Activated CD4-positive, alpha-beta T cell treated with anti-CD3 and anti-CD28 coated beads, Interleukin-2, amount 10 ng/mL, durations not matched to agents 7 days and 5 days (primary cell): ENCODE measurements at places on chromosomes 5 and 9.

DNA sequence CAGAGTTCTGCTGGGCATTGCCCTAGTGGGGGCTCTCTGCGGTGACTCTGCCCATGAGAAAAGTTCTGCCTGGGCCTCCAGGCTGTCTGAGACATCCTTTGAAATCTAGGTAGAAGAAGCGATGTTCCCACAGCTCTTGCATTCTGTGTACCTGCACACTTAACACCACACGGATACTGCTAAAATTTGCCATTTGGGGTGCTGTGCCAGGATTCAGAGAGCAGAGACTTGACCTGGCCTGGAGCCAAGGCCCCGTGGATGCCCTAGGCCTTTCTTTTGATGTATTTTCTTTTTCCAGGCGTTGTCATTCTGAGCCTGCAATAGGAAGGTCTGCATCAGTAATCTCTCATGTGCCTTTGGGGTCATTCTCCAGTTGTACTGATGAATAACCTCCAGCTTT is 89.3 kb upstream of the IL12B start:
- no peak overlapping the region for H3K27ac ChIP-seq
- H3K4me3 ChIP-seq: no peak overlapping the region
- H3K36me3 ChIP-seq: peaks cover 5% of the 10 kb centered on the region
- peaks cover 13% of the 10 kb centered on the region for H3K27me3 ChIP-seq
- no peak for DNase-seq

DNA sequence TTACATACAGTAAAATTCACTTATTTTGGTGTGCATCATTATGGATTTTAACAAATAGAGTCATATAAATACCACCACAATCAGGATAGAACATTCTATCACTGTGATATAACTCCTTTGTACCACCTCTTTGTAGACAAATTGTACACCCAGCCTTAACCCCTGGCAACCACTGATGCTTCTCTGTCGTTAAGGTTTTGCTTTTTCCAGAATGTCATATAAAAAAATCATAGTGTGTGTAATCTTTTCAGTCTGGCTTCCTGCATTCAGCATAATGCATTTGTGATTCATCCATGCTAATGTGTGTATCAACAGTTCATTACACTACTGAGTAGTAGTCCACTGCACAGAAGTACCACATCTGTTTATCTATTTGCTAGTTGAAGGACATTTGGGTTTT is 81.2 kb downstream of the ARSB start:
- H3K27me3 ChIP-seq: no peaks in the 10 kb centered on the region
- H3K4me3 ChIP-seq: no peak overlapping the region
- DNase-seq: no peak
- peaks cover 1% of the 10 kb centered on the region for H3K4me1 ChIP-seq
- no peak overlapping the region for H3K27ac ChIP-seq

DNA sequence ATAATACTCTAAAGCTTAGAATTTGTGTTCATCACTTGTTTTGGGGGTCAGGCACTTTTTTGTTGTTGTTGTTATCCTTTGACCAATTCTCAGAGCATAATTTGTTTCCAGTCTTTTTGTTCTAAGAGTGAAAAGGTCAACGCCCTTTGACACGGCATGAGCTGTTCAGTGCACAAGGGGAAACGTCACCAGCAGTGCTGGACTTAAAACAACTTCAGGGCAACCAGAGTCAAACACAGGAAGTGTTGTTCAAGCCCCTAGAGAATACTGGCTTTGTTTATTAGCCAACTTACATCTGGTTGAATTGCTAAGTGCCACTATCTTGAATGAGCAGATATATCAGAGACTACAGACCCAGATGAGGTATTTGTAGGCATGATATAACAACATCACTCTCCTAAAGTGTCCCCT is 368.9 kb downstream of the TMEM161B start:
- no peak overlapping the region for H3K27ac ChIP-seq
- no peaks in the 10 kb centered on the region for H3K27me3 ChIP-seq
- H3K36me3 ChIP-seq: no peaks in the 10 kb centered on the region
- H3K4me3 ChIP-seq: no peak overlapping the region
- no peak for DNase-seq

GRCh38 chr5:175788155-175788787 is 83.1 kb upstream of the CPLX2 start:
- H3K36me3 ChIP-seq: no peaks in the 10 kb centered on the region
- H3K27me3 ChIP-seq: peaks cover 22% of the 10 kb centered on the region
- H3K27ac ChIP-seq: no peak overlapping the region
- H3K4me1 ChIP-seq: no peaks in the 10 kb centered on the region
- H3K4me3 ChIP-seq: no peak overlapping the region

GRCh38 chr5:107676702-107677101 is 6.0 kb upstream of the EFNA5 start:
- H3K27me3 ChIP-seq: peaks cover 64% of the 10 kb centered on the region
- H3K36me3 ChIP-seq: no peaks in the 10 kb centered on the region
- no peak for DNase-seq
- no peak overlapping the region for H3K27ac ChIP-seq
- peaks cover 13% of the 10 kb centered on the region for H3K4me1 ChIP-seq

DNA sequence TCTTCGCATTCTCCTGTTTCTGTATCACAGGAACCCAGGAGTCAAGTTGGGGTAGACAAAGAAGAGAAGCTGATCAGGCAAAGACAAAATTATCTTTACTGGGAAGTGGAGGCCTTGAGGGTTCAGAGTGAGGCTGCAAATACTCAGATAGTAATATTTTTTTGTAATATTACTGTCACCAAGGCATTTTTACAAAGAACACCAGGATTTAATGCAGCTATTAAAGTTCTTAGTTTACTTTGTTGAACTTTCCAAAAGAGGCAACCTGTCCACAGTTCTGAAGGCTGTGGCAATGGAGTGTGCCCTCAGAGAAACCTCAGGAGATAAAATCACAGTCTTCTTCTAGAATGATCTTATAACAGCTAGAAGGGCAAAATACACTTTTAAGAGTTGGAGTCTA is 74.9 kb downstream of the PGM5 start:
- H3K36me3 ChIP-seq: no peaks in the 10 kb centered on the region
- H3K27me3 ChIP-seq: no peaks in the 10 kb centered on the region
- no peaks in the 10 kb centered on the region for H3K4me1 ChIP-seq
- no peak for DNase-seq

- no peaks in the 10 kb centered on the region for H3K4me1 ChIP-seq
- H3K27me3 ChIP-seq: no peaks in the 10 kb centered on the region
- DNase-seq: no peak
- no peak overlapping the region for H3K27ac ChIP-seq
- H3K4me3 ChIP-seq: no peak overlapping the region
Observed at GRCh38 chr9:4333787-4334186, 33.9 kb upstream of the GLIS3 start.

DNA sequence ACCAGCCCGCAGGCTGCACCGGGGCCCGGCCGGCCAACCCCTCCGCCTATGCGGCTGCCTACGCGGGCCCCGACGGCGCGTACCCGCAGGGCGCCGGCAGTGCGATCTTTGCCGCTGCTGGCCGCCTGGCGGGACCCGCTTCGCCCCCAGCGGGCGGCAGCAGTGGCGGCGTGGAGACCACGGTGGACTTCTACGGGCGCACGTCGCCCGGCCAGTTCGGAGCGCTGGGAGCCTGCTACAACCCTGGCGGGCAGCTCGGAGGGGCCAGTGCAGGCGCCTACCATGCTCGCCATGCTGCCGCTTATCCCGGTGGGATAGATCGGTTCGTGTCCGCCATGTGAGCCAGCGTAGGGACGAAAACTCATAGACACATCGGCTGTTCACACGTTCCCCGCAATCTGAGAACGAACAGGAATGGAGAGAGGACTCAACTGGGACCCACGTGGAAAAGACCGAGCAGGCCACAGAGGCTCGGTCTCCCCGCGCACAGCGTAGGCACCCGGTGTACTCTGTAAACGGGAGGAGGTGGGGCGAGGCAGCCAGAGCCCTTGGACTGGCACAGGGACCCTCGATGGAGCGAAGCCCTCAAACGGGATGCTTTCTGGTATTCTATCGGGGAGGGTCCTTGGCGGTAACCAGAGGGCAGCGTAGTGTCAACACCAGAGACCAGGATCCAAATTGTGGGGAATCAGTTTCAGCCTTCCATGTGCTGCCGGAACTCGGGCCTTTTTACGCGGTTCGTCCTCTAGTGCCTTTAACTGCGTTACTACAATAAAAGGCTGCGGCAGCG is 1.9 kb downstream of the FOXE1 start:
- no peak for DNase-seq
- H3K27ac ChIP-seq: peak overlapping the region; percentile 60

DNA sequence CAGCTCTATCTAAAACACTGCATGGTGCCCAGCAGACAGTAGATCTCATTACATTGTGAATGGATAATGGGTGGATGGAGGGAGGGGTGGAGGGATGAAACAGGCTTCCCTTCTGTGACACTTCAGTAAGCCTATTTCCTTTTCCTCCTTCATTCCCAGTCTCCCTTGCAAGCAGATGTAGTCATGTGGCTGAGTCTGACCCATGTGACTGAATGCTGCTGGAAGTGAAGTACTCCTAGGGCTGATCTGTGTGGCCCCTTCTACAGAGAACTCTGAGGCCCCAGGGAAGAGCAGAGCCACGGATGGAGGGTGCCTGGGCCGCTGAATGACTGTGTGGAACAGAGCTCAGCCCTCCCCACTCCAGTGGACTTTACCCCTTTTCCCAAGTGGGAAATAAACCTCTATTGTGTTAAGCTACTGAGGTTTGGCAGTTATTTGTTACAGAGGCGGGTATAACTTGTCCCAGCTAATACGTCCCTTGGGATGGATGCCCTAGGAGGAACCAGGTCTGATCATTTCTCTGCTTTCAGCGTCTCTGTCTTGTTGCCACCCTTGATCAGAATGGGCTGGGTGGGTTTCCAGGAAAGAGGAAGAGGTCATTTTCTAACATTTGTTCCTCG is 176.1 kb upstream of the MVB12B start:
- peaks cover 16% of the 10 kb centered on the region for H3K27me3 ChIP-seq
- no peak overlapping the region for H3K4me3 ChIP-seq
- DNase-seq: no peak
- no peak overlapping the region for H3K27ac ChIP-seq
- H3K36me3 ChIP-seq: no peaks in the 10 kb centered on the region
